ENCODE measurements at places on chromosomes 2 and 18.
A peak's percentile ranks its signal among the peaks of the same experiment; 100 is the strongest.

GRCh38 chr2:3587432-3587831, 7.5 kb upstream of the COLEC11 start:
- DNase-seq: no peak

DNA sequence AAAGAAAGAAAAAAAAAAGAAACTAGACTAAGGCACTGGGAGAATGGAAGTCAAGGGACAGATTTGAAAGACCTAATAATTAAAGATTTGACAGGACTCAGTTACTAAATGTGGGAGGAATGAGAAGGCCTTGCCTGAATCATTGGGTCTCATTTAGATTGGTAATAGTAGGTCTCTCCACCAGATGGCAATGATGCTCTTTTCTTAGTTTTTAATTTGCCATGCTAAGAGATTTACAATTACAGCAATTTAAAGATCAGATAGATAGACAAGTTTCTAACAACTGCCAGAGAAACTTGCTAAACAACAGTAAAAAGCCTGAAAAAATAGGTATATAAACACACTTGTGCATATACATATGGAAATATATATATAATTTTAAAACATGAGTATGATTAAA, 153.0 kb downstream of the TMEM247 start:
- DNase-seq: peak; percentile 67

DNA sequence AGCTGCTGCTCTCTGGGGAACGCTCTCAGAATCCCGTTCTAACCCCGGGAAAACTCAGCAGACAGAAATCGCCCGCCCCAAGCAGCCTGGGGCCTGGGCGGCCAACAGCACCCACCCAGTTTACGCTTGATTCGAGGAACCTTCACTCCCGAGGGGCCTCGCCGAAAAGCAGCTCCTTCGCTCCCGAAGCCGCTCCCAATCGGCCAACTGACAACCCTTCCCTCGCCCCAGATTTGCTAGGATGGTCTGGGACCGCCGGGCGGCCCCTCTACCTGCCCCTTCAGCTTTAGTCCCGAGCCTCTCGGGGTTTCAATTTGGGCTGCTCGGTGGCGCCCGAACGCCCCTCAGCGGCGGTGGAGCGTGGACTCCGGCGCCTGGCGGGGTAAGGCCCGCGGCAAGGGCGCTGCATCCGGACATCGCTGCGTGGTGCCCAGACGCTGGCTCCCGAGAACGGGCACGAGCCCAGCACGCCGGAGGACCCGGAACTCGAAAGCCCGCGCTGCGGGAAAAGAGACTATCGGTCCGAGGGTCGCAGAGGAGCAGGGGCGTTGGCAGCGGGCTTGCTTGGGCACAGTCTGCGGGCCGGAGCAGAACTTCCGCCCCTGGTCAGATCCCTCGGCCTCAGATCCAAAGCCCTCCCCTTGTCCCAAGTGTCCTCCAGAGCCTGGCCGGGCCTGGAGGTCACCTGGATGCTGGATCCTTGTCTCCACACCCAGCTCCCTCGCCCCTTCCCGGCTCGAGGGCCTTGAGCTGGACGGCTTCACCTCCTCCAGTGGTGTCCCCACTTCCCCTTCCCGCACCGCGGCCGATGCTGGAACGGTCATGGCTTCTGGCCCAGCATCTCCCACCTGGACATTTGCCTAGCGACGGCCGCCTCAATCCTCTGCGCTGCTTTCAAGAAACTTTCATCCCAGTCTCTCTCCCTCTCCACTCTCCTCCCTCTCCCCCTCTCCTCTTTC, 3.0 kb upstream of the OTX1 start:
- DNase-seq: no peak

DNA sequence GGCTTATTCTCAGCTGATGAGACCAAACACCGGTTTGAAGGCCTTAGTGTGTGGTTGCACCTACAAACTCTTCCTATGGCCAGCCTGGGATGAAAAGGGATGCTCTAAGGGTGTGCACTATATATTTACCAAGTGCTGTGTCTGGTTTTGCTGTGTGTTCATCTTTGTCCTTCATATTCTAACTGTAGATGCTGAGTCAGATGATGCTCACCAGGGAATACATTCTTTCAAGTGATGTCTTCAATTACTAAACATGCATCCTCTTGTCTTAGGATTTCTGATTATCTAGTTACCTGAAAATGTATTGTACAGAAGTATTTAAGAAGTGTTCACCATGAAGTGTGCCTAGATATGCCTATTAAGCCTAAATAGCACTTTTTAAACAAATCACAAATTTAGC, 1111.6 kb upstream of the ZEB2 start:
- DNase-seq: no peak

GRCh38 chr2:85481818-85482777, 56.9 kb upstream of the MAT2A start:
- DNase-seq: no peak

DNA sequence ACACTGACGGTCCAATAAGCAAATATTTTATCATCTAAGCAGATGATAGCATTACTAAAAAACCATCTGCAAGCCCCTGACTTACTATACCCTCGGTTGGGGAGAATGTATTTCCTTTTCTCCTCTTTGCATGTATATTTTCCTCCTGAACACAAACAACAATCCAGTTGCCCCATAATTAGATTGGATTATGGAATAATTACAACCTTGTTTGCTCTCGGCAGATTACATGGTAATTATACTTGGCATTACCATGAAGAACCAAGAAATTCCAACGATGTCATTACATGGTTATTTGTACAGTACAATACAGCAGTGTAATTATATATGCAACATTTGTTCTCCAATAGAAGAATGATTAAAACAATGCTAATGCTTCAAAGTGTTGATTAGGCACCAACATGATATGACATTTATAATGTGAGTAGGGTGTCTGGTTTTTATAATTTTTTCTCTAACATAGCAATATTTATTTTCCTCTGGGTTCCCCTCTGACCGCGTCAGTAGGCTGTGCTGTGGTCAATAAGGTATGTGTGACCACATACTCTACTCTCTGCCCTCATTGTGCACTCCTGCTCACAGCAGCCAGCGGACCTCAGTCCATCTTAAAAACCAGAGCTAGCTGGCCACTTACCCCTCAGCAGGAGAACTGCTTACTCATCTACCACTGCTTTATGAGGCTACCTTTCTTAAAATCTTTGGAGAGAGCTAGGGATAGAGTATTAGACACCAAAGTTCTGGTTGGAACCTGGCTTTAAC, 176.1 kb downstream of the INSIG2 start:
- no peak for DNase-seq
